Lower leg skin (tissue), 4 donors: ENCODE measurements at places on chromosomes 3 and 15. TPM values are rescaled to one million over a fixed set of nuclear protein-coding genes. Genes with fewer than 3 reads are reported as not detected.

GRCh38 chr3:34675383-34676120, 877.1 kb downstream of the PDCD6IP start:
- DNase-seq = no peak

GRCh38 chr3:152096280-152096906, 172.3 kb upstream of the MBNL1 start:
- DNase-seq = no peak

DNA sequence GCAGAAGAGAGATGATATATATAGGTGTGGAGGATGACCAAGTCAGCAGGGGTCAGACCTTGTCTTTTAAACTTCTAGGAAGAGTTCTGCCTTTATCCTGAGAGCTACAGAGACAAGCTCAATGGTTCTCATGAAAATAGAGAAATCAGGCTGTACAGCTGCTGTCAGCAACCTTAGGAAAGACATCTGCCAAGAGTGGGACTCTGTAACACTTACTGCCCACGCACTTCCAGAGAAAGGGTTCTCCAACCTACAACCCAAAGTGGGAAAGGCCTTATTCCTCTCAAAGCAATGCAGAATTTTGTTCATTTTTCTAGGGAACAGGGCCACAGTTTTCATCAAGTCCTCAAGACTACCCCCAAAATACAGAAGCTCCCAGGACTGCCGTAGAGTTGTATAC, 138.7 kb downstream of the STT3B start:
- DNase-seq = no peak

GRCh38 chr3:45960289-45960688, 17.0 kb downstream of the CXCR6 start:
- DNase-seq = peak; percentile 48

Gene GOLGA6A
- not detected for total RNA-seq
